Stimulated activated CD8-positive, alpha-beta memory T cell treated with anti-CD3 and anti-CD28 coated beads, Interleukin-4, amount 100 ng/mL, for 1 hour (primary cell): ENCODE measurements at places on chromosomes 7 and 10.

DNA sequence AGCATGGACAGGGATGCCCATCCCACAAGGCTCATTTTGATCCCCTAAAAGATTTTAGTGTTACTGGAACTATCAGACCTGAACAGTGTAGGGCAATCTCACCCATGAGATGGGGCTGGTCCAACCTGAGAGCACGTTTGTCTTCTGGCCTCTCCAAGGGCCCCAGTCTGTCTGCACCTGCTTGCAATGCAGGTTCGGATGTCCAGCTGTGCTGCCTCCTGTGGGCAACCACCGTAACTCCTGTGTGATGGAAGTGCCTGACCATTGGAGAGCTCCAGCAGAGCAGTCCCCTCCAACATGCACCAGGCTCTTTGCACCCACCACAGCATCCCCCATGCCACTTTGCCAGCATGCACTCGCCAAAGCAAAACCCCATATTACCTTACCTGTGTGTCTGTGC is 290.1 kb upstream of the KCND2 start:
- no peak for DNase-seq

GRCh38 chr7:801940-802381 is 30.3 kb upstream of the SUN1 start:
- DNase-seq: no peak

DNA sequence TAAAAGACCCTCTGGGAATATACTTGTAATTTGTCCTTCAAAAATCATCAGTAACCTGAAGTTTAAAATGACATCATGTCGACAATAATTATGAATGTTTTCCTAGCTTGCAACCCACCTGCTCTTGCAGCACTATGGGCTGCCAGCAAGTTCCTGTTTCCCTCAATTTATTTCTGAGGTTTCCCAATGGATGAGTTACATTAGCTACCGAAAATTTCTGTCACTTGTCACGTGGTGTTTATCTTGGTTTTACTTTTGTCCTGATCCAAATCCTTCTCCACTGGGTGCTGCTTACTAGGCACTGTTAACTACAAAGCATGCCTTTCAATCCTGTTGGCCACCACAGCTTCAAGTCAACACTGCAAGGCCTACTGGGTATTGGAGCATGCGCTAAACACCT is 31.5 kb downstream of the GIMAP8 start:
- DNase-seq: no peak

DNA sequence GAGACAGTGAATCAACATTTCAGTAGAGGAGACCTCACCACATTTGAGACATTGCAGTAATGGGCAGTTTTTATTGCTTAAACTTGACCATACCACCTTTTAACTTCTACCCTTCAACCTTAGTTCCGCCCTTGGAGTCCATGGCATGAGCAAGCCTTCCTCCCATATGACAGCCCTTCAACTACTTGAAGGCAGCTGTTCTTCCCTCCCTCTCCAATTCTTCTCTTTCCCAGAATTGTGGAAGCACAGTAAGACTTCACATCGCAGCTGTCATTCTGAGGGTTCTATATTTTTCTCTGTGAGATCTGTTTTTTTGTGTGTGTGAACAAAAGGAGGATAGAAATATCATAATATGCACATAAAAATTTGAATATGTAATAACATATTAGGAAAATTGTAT is 2.2 kb upstream of the TSPAN12 start:
- DNase-seq: no peak

- no peak for DNase-seq
Observed at GRCh38 chr7:117068511-117069145, 115.3 kb downstream of the ST7 start.

GRCh38 chr7:77699056-77699455 is 2.8 kb downstream of the RSBN1L start:
- no peak for DNase-seq

DNA sequence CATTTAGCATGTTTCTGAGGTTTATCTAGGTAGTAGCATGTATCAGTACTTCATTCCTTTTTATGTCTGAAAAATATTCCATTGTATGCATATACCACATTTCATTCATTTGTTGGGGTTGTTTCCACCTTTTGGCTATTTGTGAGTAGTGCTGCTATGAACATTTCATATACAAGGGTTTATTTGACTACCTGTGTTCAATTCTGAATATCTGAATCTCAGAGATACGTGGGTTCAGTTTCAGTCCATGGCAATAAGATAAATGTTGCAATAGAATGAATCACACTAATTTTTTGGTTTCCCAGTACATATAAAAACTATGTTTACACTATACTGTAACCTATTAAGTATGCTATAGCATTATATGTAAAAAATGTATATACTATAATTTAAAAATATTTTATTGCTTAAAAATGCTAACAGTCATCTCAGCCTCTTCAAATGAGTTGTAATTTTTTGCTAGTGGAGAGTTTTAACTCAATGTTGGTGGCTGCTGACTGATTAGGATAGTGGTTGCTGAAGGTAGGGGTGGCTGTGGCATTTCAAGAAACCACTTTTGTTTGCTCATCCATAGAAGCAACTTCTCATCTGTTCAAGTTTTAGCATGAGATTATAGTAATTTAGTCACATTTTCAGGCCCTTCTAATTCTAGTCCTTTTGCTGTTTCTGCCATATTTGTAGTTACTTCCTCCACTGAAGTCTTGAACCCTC is 13.9 kb downstream of the PLEKHA1 start:
- no peak for DNase-seq

- DNase-seq: no peak
Observed at GRCh38 chr7:129702761-129703338, 91.3 kb downstream of the NRF1 start.

DNA sequence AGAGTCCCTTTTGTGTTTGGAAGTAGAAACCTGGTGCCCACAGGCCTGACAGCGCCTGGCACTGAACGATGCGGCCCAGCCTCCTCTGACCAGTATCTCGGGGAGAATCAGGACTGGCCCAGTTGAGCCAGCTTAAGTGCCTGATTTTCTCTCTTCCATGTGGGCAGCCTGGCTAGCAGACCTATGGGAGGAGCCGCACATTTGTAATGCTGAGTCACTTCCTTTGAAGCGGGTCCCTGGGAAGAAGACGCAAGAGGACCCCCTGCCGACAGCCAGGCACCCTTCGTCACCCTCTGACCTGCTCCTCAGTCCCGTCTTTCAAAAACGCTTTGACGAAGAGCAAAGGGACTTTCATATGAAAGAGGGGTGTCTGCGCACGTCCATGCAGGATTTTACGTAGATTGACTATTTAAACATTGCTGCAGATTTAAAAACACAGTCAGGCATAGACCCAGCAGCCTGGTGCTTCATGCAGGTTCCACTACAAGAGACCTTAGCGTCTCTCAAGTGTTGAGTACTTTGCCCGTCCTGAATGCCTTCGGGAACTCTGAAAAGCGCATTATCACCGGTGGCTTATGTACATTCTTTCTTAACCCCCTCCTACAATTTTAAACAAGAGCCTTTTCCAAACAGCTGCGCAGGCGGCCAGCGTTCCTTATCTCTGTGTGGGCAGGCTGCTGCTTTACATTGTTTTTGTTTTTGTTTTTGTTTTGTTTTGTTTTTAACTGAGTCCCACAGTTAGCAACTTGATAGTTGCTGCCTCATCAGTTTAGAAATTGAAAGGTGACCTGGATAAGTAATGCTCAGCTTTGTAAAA is 36.5 kb upstream of the AP5Z1 start:
- no peak for DNase-seq

GRCh38 chr7:150938566-150938965 is 39.6 kb downstream of the KCNH2 start:
- DNase-seq: no peak

GRCh38 chr10:44725404-44725803 is 185.7 kb upstream of the TMEM72 start:
- DNase-seq: no peak

DNA sequence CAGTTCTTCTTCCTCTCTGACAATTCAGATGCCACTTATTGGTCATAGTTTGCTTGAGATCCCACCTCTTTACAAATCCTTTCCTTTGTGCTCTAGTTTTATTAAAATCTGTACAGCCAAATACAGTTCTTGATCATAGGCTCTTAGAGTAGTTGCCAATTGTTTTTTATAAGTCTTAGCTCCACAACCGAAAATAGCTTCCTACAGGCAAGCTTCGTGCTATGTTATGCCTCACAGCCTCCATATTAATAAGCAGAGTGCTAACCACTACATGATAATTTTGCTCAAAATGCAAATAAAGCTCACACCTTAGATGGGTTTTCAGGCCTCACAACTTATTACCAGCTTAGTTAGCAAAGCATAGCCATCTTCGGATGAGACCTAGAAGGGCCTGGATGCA is 688.9 kb downstream of the MAGI2 start:
- no peak for DNase-seq

GRCh38 chr7:42272793-42273665 is 36.0 kb upstream of the GLI3 start:
- DNase-seq: no peak

- no peak for DNase-seq
Observed at GRCh38 chr7:19062216-19062615, 55.2 kb downstream of the TWIST1 start.

DNA sequence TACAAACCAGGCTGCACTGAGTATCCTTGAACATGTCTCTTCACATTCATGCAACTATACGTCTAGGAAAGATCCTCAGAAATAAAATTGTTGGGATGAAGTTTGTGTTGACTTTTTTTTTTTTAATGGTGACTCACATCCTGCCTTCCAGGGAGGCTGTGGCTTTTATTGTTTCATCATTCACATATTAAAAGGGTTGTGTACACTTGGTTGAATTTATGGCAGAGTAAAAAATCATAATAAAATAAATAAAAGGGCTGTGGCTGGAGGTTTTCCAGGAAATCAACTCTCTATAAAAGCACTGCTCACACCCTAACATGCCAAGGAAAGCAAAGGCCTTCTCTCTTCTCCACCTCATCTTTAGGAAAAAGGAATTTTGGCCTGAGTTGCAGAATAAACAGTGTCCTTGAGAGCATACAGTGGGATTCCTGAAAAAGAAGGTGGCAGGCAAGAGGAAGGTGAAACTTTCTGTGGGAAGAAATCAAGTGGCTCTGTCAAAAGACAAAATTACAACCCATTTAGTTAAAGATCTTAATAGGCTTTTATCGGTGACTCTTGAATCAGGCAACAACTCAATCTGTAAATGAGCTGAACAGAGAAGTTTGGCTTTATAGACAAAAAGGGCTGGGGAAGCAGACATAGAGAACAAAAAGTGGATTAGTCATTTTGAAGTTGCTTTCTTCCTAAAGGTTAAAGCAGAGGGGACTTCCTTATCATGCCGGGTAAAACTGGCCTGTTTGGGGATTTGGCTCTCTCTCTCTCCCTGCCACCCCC is 41.6 kb upstream of the FHIP2A start:
- DNase-seq: no peak

- DNase-seq: no peak
Observed at GRCh38 chr10:126013489-126014281, 117.3 kb downstream of the FANK1 start.

DNA sequence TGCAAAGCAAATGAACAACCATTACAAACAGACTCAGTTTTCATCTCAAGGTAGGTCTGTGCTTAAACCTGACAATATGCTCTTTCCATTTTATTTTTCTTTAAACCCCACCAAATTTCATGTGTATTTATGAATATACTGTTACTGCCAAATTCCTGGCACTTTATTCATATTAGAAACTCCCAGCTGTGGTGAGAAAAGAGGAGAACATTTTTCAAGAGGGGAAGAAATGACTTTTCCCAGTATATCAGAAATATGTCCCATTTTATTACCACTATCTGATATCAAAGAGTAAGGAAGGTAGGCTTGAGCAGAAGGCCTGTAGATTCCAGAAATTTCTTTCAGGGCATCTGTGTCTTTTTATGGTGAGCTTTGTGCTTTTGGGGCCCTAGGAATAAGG is 189.6 kb downstream of the ADAM12 start:
- DNase-seq: no peak

- DNase-seq: no peak
Observed at GRCh38 chr10:78779339-78779955, 289.3 kb upstream of the ZMIZ1 start.

DNA sequence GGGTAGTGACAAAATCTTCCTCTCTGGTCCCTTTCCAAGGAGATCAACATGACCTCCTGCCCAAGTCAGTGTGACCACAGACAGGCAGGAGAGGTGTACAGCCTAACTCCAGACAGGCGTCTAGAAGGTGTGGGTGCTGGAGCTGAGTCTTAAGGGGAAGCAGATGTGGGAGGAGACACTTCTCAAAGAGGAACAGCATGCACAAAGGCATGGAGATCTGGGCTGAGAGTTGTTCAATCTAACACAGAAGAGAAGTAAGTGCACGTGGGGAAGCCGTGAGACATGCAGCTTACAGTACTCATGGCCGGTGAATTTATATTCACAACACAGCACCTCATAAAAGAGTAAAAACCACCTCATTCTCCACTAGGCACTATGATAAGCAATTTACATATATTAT is 23.8 kb upstream of the GSDME start:
- DNase-seq: no peak

- no peak for DNase-seq
Observed at GRCh38 chr10:126001576-126001975, 105.2 kb downstream of the FANK1 start.

GRCh38 chr7:113774182-113774807 is 144.5 kb downstream of the PPP1R3A start:
- no peak for DNase-seq

- DNase-seq: no peak
Observed at GRCh38 chr7:101156277-101156676, 2.0 kb downstream of the AP1S1 start.

GRCh38 chr7:30890226-30890625 is 21.4 kb upstream of the AQP1 start:
- no peak for DNase-seq

DNA sequence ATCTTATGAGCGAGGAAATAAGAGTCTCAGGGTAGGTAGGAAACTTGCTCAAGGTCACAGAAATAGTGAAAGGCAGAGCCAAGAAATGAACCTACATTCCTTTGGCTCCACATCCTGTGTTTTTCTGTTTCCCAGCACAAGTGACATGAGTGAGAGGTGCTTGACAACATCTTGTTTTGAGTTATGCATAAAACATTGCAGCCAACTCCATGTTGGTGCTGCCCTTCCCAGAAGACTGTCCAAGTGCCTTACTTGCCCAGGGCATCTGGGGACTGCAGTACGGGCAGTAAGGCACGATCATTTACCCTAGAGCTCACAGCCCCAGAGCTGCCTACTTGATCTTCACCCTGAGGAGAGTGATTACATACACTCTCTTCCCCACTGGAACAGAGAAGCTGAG is 148.8 kb downstream of the NOC3L start:
- DNase-seq: no peak

DNA sequence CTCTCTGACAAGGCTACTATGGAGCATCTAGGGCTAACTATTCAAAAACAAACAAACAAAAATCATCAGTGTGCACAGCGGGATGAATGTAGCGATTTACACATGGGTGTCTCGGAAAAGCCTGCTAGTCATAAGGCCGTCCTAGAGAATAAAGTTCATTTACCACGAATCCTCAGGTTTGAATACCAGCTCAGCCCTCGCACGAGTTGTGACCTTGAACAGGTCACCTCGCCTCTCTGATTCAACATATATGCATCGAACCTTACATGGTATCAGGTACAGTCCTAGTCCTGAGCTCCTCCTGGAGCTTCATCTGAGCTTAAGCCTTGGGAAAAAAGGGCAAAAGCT is 572 bp downstream of the ATP5MF start:
- no peak for DNase-seq
